ENCODE measurements at places on chromosomes 3 and 15.

DNA sequence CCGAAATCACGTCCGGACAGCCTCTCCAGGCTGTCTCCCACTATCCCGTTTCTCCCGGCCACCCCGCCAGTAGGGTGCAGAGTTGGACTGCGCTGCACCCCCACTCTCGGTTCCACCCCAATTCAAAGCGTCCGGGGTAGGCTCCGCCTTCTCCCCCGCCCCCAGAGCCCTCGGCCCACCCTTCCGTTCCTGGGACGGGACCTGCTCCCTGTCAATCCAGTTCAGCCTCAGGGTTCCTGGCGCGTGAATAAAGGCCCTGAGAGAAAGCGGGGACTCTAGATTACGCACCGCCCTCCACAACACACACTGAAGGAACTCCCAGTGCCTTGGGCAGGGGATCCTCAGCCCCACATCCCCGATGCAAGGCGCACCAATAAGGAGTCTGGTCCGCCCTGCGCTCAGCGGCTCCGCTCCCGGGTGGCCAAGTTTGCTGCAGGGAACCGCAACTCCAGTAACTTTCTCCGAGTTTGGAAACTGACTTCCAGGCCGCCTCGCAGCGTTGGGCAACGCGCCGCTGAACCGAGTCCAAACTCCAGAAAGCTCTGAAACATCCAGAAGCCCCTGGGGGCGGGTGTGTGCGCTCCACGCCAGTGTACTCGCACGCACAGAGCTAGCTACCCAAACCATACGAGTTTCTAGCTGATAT is 1.9 kb downstream of the ADAMTS9 start:
- no peak for DNase-seq

- no peak for DNase-seq
Measured at GRCh38 chr3:48408823-48409281, 21.0 kb downstream of the PLXNB1 start.

GRCh38 chr15:39593656-39594445 is 13.0 kb downstream of the THBS1 start:
- DNase-seq: no peak

DNA sequence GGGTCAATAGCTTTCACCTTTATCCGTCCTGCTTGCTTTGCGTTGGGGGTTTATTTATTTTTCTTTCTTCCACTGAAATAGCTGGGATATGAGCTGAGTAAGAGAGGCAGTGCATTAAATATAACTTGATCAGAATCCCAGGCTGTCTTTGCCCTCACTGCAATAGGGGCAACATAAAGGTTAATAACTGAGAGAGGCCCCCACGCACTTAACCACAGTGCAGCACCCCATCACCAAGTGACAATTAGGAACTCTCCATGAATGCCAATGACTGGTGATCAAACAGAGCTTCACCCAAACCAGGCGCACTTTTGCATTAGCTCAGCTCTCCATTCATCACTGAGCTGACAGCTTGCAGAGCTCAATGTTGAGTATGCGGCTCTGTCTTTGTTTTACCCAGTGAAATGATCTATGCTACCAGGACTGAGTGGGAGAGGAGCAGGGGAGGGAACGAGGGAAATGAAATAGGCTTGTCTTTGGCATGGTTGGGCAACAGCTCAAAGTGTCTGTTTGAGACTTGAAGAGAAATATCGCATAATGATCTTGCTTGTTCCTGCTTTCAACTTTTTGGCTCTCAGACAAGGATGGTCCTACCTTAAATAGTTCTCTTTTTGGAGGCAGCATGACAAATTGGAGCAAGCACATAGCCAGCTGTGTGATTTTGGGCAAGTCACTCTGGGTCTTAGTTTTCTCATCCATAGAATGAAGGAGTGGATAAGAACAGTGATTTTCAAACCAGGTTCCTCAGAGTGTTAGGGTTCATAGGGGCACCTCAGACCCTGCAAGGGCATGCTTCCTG is 14.5 kb upstream of the GLCE start:
- no peak for DNase-seq

- no peak for DNase-seq
Measured at GRCh38 chr3:100577382-100578008, 31.9 kb upstream of the ADGRG7 start.

DNA sequence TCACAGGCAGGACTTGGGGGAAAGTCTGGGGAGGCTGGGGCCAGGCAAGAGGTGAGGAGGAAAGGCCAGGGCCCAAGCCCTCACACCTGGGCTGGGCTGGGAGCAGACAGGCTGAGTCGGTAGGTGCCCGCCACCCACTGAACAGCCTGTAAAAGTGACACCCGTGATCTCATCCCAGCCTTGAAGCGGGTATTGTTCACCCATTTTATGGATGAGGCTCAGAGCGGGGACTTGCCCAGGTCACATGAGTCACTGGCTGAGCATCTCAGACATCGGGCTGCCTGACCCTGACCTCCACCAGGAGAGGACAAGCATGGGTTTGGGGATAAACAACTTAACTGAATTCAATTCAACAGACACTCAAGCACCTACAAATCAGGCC is 52.0 kb upstream of the CTSH start:
- DNase-seq: no peak

- no peak for DNase-seq
Measured at GRCh38 chr3:24201301-24201700, 256.2 kb downstream of the NR1D2 start.

DNA sequence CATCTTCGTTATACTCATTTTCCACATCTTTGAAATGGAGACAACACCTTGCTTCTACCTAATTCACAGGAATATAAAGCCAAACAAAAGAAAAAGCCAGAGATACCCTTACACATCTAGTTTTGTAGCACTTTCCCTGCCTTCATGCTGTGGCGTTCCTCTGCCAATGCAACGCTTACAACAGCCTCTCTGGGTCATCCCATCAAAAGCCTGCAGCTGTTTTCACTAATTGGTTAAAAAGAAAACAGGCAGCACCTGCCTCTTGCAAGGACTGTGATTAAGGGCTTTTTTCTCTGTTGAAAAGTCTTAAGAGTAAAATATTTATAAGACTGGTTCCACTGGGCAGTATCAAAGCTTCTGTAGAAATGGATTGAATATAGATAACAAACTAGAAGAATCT is 120.3 kb downstream of the FMN1 start:
- DNase-seq: no peak

- DNase-seq: no peak
Measured at GRCh38 chr3:87161851-87162250, 65.3 kb upstream of the CHMP2B start.

- no peak for DNase-seq
Measured at GRCh38 chr3:147615035-147615434, 205.9 kb downstream of the ZIC1 start.

GRCh38 chr15:90482124-90483011 is 47.4 kb upstream of the CRTC3 start:
- DNase-seq: no peak

DNA sequence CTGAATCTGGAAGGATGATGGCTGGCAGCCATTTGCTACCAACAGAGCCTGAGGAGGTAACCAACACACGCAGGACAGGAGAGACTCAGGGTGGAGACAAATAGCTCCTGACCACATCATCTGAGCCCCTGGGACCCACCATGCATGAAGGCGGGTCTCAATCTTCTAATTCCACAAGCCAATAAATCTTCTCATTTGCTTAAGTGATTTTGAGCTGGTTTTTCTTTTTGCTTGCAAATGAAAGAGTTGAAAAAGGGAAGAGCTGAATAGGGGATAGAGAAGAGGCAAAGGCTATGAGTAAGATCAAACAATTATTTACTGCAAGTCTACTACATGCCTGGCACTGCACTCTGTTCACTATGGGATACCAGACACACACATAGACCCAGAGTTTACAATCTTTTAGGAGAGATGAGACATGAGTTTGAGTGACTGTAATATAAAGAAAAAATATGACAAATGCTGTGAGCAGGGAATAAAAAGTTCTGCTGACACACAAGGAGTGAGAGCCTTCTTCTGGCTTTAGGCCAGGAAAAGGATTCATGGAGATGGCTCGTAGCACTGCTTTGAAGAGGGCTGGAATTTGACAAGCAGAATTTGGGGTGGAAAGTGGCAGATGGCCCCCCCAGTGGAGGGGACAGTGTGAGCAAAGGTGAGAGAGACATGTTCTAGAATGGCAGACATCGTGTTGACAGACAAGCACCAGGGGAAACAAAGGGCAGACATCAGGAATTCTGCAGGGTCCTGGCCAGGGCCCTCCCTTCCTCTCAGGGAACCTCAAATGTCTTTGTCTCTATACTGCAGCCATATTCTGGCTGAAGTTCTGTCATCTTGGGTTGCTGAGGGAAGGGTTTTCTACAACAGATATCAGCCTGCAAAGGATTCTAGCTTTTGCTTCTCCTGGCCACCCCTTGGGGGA is 69.8 kb upstream of the WNT5A start:
- DNase-seq: no peak

DNA sequence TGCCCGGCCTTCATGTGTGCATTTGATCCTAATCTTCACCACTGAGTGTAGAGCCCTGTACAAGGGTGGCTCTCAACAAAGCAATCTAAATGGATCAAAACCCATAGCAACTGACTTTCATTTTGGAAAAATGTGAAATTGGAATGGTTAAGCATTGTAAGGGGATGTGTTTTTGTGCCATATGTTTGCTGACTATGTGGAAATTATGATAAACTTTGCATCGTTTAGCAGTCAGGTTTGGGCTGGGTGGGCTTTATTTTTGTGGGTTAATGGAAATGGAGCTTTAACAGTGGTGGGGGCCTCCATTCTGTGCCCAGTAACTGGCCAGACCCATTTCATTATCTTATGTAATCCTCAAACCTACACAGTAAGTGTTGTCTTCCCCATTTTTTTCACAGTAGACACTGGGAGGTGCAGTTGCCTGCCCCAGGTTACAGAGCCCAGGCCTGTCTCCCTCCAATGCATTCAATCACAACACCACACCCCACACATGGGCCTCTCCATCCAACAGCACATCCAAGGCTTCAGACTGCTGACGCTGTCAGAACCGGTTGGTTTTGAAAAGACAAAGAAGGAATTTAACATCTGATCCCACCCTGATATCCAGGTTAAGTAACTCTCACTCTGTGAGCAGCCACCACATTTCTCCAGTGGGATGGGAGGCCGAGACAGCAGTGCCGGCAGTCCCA is 136.3 kb upstream of the ABHD17C start:
- no peak for DNase-seq

GRCh38 chr3:11197484-11197883 is 43.2 kb downstream of the HRH1 start:
- no peak for DNase-seq

GRCh38 chr3:20256144-20256543 is 70.1 kb upstream of the SGO1 start:
- DNase-seq: no peak

DNA sequence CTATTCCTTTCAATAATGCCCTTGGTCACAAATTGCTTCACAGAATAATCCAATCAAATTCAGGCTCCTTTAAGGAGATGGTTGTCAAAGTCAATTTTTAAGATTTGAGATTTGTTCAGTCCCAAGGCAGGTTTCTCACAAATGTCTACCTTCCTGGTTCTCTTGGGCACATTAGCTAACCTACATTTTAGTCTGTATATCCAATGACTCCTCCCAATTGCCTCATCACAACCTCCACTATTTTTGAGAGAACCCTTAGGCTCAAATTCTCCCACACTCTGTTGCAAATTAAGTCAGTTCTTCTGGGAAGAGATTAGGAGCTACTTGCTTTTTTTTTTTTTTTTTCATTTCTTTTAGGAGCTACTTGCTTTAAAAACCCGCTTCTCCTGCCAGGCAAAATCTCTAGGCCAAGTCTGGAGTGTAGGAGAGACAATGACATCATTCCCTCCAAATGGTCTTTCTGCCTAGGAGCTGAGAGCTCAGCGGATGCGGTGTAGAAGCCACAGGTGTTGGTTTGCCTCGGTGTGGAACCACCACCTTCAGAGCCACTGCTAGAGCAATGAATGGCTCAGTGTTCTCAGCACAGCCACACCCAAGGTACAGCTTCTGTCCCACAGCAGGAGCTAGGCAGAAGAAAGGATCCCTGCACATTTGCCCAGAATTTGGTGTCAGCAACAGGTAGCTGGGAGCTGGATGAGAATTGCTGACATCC is 10.0 kb upstream of the INO80 start:
- no peak for DNase-seq

GRCh38 chr3:23804441-23805209 is 1.1 kb upstream of the UBE2E1 start:
- no peak for DNase-seq

GRCh38 chr3:157045238-157045850 is 114.6 kb downstream of the CCNL1 start:
- DNase-seq: no peak

DNA sequence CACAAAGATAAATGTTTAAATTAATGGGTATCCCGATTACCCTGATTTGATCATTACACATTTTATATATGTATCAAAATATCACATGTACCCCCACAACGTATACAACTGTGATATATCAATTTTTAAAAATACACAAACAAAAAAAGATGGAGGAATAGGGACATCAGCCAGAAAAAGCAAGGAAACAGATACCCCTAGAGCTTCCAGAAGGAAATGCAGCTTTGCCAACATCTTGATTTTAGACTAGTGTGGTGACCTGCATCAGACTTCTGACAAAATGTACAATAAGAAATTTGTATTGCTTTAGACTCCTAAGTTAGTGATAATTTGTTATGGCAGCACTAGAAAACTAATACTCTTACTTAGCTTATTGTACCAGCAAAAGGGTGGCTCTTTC is 483.8 kb downstream of the TUSC7 start:
- DNase-seq: no peak

DNA sequence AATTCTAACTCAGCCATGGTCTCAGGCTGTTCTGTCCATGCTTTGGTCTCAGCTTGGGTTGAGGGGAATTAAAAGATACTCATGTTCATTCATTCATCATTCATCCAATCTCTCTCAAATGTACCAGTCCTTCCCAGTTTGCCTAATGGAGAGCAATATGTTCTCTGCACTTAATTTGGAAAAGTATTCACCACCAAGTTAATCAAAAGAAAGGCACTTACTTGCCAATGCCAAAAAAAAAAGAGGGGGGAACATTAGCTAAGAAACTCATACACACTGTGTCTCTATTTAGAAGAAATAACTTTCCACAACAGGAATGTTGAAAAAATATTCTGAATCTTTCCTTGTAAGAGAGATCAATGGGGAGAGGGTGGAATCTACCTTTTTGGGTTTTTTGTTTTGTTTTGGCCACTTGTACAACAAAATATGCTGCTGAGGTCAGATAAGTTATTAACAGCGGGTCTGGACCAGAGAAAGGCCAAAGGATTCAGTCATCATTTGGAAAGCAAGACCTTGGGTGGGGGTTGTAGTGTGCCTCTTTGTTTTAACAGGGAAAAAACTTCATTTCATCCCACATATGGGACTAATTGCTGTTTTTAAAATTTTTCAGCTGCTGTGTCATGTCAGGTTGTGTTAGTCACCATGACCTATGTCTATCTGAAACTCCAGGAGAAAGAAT is 152.3 kb downstream of the FBN1 start:
- DNase-seq: no peak

- no peak for DNase-seq
Measured at GRCh38 chr3:25265284-25265683, 162.8 kb upstream of the RARB start.

- no peak for DNase-seq
Measured at GRCh38 chr3:39208463-39209055, 16.2 kb upstream of the XIRP1 start.

GRCh38 chr15:71093054-71094024 is 21.9 kb upstream of the THSD4 start:
- no peak for DNase-seq

- DNase-seq: no peak
Measured at GRCh38 chr15:65512807-65513416, 4.6 kb downstream of the DPP8 start.

GRCh38 chr3:156379327-156379726 is 175.6 kb downstream of the SSR3 start:
- DNase-seq: no peak

GRCh38 chr15:92083190-92083589 is 229.7 kb downstream of the SLCO3A1 start:
- DNase-seq: no peak

GRCh38 chr15:99495430-99496301 is 70.1 kb upstream of the MEF2A start:
- DNase-seq: no peak

Measured in activated CD8-positive, alpha-beta memory T cell treated with anti-CD3 and anti-CD28 coated beads for 4 hours (primary cell).